ENCODE measurements at places on chromosomes 5 and 9.
A peak's percentile ranks its signal among the peaks of the same experiment; 100 is the strongest.

GRCh38 chr5:35773967-35774366 is 82.7 kb upstream of the IL7R start:
- no peak for DNase-seq

GRCh38 chr5:153480401-153480800 is 10.1 kb upstream of the GRIA1 start:
- DNase-seq: no peak

DNA sequence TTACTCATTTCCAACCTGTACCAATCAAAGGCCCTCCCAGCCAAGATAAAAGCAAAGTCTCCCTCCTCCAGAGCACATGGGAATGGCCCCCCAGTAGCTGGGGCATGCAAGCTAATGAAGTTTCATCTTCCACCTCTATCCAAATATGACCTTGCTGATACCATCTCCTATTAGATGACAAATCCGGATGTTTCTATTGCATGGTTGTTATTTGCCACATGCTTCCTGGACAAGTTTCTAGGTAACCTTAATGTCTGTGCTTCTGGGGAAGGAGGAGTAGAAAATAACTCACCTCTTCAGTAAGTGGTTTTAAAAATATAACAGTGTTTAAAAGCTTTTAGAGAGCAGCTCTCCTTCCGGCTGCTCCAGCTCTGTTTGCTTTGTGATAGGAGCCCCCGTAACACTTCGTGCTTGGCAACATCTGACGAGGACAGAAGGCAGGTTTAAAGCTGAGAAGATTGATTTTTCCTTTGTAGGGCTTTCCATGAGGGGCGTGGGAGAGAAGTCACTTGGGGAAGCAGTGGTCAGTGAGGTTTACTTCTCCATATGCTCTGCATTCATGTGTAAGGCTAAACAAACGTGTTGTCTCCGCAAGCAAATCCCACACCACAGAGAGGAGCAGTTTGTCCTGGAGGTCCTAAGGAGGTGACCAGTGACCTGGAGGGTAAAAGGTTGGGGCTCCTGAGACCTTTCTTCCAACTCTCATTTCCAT is 40.3 kb upstream of the GLRX start:
- DNase-seq: peak; percentile 24

DNA sequence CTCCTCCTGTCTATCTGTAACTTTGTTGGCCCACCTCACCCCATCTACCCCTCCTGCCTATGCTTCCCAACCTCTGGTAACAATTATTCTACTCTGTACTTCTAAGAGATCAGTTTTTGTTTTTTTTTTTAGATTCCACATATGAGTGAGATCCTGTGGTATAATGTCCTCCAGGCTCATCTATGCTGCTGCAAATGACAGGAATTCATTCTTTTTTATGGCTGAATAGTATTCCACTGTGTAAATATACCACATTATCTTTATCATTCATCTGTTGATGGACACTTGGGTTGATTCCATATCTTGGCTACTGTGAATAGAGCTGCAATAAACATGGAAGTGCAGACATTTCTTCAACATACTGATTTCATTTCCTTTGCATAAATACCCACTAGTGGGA is 8.0 kb upstream of the NPR2 start:
- no peak for DNase-seq

DNA sequence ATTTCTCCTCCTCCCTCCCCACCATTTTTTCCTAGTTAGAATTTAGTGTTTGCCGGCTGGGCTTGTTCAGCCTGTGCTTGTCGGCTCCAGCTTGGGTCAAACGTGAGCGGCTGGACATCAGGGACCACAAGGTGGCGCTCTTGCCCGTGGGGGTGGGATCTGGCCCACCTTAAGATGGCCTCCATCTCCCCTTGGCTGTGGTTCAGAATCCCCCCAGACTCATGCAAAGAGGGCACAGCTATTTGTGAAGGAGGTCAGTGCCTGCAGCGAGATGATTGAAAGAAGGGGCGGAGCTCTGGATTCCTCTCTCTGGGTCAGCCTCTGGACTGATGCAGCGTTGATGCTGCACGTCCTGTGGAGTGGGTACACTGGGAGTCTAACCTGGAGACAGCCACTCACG is 283.3 kb upstream of the TUT7 start:
- DNase-seq: no peak

DNA sequence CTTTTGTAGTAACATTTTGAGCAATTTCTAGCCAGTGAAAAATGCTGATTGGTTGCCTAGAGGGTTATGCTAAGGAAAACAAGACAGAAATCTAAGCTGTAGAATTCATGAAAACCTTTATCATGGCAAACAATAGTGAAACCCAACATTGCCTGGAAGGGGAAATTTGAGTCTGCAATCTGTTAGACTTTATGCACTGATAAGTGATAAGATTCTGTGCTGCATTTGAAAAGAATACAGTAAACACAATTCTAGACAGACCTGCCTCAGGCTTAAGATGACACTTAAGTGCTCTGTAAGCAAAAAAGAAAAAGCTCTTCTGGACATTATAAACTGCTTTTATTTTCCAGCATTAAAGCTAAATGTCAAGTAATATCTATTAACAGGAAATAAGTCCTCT is 519.3 kb downstream of the ISL1 start:
- DNase-seq: no peak

DNA sequence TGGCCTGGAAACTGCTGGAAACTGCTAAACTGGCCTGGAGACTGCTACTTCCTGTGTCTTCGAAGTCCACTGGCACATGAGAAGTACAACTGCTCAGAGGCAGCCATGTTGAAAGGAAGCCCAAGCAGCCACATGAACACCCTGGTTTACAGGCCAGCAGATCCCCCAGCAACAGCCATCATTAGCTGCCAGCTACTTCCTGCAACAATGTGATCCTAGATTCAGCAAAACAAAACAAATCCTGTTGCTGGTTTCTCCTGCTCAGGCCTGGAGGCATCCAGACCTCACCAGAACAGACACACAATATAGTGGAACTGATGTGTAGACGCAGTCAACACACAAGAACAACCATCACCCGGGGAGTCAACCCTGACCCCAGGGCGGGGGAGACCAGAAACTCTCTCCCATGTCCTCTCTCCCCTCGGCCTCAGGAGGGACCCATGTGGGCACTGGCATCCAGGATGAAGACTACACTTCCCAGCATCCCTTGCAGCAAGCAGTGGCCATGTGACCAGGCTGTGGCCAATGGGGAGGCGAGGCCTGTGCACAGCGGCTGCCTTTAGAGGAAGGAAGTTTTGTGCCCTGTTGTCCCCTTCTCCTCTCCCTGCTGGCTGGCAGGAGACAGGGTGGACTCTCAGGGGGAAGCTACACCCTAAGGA is 9.2 kb upstream of the LCN15 start:
- no peak for DNase-seq

- DNase-seq: no peak
These were observed 44.1 kb downstream of the SUSD1 start for GRCh38 chr9:112130997-112131396.

DNA sequence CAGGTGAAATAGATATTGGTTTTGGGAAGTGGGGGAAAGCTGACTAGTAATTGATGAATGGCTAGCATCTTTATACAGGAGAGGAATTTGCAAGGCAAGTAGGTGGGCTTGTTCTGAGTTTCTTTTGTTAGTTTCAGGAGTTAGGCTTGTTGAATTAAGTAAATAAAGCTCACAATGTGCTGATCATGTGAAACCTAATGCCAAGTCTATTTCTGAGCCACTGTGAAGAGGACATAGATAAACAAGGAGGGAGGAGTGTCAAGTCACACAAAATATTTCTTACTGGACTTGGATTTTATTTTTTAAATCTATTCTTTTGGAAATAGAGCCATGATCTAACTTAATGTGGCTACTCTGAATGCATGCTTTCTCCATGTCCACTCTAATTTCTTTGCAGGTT is 19.9 kb downstream of the GDA start:
- no peak for DNase-seq

GRCh38 chr9:16671591-16672137 is 198.8 kb downstream of the BNC2 start:
- DNase-seq: no peak

DNA sequence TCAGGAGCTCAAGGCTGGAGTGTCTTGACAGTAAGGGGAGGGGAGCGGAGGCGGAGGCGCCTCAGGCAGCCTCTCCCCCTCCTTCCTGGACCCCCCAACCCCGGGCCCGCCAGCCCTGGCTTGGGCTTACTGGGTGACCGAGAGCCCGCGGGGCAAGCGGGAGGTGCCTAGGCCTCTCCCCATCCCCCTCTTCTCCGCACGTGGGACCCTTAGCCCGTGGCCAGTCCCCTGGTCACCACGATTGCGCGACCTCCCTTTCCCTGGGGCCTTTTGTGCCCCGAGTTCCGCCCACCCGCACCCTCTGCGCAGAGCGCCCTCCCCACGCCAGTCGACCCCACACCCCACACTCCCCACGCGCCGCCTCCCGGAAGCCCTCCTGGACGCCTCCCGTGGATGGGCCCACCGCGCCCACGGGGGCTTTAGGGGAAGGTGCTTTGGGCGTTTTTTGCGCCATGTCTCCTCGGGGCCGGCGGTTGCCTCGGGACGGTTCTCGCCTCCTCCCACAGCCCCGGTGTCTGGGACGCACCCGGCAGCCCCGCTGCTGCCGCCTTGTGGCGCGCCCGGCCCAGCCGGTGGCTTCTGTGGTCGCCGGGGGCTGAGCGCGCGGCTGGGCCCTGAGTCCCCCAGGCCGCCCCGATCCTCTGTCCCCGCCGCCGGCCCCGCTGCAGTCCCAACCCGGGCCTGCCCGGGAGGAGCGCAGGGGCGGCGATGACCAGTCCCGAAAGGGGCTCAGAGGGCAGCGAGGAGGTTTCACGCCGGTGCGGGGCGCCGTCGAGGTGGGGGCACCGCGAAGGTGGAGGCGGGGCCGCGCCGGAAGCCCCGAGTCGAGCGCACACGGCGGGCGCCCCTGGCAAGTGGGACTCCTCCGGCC is 3.2 kb downstream of the TOR4A start:
- DNase-seq: peak; percentile 28

- DNase-seq: no peak
These were observed 33.6 kb downstream of the CSNK1A1 start for GRCh38 chr5:149517461-149518122.
